ENCODE measurements at places on chromosomes 11 and 22. TPM values are rescaled to one million over a fixed set of nuclear protein-coding genes. Genes with fewer than 3 reads are reported as not detected.
A peak's percentile ranks its signal among the peaks of the same experiment; 100 is the strongest.

The WBP2NL gene
- 0.91 TPM for total RNA-seq

The UPK3A gene
- total RNA-seq, result not detected

The IRAG1 gene
- 5.8 TPM for total RNA-seq

The CYTH4 gene
- total RNA-seq, result 48.4 TPM

The DRD4 gene
- total RNA-seq, result 4.2 TPM

The OR2AG1 gene
- not detected for total RNA-seq

The VSTM5 gene
- not detected for total RNA-seq

The PGA5 gene
- total RNA-seq, result not detected

The ST13 gene
- 138 TPM for total RNA-seq

The TUB gene
- 4.2 TPM for total RNA-seq

GRCh38 chr22:36863979-36864378, 3.2 kb downstream of the NCF4 start:
- DNase-seq, result no peak

DNA sequence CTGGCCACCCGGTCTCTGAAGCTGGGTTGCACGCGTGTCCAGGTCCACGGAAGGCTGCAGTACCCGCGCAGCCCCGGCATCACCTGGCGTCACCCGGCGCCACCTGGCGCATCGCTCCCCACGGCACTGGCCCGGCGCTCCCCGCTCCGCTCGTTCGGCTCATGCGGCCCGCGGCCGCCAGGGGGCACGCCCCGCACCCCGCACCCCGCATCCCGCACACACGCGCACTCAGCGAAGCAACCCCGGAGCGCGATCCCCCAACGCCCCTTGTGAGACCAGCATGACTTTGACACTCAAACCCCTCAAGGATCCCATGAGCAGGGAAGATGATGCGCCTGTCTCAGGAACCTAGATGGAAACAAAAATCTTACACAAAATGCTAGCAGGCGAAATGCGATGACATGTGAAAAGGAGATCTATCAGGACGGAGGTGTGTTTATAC, 11.9 kb downstream of the B3GNT6 start:
- DNase-seq, result peak; percentile 94

DNA sequence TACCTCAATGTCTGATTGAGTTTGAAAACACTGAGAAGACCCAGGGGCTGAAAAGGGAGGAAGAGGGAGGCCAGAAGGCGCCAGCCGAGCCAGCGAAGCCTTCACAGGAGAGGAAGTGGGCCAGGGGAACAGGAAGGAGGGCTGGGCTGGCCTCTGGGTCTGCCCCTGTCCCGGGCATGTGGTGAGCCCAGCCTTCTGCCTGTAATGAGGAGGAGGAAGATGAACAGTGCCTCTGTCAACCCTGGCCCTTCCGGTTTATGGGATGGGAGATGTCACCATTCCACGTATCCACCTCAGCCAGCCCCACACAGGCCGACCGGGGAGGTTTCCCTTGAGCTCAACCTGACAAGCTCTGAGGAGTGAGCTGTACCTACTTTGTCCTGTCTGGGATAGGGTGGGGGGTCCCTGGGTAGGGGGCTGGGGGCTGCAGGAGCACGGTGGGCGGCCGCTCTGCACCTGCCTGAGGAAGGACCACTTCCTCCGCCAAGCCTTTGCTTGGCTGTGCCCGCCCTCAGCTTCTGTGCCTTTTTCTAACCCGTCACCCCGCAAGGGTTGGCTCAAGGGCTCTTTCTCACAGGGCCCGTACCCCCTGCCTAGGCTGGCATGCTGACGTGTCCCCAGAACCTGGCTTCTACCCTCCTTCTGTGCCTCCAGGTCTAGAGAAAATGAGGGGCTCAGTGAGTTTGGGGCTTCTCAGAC, 2.0 kb downstream of the PARVG start:
- peak; percentile 87 for DNase-seq

DNA sequence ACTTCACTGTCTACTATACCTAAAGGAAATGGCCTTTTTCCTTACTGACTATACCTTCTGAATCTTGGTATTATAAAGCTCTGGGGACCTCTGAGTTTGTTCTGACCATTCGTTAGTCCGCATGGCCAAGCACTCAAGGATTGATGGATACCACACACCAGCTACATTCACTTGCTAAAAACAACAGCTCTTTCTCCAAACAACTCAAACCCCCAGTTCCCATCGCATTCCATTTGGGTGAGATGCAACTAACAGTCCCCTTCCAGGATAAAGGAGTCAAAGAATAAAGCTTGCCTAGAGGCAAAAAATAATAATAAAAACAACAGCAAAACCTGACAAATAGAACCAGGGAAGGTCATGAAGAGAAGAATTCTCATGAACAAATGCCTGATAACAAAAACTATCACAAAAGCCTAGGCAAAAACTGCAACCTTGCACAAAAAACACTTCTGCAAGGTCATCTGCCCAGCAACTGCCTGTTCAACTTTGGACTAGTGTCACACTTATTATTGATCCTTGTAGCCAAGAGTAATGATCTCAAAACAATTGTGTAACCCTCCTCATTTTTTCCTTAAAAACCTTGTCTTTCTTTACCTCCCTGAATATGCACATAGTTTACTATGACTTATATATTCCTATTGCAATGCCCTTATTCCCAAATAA, 139.0 kb upstream of the GUCY1A2 start:
- no peak for DNase-seq

GRCh38 chr11:44564166-44564565, 1.3 kb upstream of the CD82 start:
- DNase-seq, result peak; percentile 78

DNA sequence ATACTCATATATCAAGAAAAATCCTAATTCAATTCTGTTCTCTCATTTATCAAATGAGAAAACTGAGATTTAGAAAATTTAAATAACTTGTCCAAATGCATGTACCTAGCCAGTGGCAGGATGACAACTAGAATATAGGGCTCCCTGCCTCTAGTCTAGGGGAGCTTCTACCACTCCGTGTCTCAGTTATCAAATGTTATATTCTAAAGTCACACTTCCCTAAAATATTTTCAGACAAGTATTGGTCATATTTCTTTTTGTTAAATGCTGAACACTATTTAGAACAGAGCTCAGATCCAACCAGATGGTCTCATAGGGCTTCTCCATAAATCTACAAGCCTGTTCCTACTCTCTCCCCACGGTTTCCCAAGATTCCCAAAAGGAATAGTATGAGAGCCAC, 26.3 kb downstream of the KCNJ1 start:
- no peak for DNase-seq

GRCh38 chr11:65411681-65412070, 10.9 kb upstream of the NEAT1 start:
- no peak for DNase-seq

- peak; percentile 38 for DNase-seq
These were observed 120.3 kb downstream of the KCNQ1OT1 start for GRCh38 chr11:2579315-2580060.

DNA sequence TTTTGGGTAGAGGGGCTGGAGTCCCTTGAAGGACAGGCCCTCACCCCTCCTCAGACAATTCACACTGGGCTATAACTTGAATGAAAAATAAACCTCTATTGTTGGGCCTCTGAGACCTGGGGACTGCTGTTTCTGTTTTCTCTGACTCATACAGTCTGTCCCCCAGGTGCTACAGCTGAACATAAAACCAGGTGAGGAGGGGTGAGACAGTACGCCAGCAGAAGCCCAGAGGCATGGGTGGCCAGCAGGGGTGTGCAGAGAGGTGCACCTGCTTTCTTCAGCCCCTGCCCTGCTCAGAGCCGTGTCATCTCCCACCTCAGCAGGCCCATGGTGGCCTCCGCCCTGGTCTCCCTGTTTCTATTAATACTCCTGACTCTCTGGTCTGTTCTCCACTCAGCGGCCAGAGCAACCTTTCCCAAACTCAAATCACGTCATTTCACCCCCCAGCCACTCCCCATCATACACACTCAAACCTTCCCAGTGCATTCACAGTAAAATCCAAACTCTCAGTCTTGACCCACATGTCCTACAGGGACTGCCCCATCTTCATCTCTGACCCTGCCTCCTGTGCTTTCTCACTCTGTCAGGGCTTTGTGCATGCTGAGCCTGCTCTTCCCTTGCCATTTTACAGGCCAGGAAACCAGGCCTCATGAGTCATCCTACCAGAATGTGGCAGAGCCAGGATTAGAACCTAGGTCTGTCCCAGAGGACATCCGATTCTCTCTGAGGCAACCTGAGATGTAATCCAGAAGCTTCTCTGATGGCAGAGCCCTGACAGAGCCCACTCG, 5.4 kb upstream of the IL2RB start:
- DNase-seq, result no peak

DNA sequence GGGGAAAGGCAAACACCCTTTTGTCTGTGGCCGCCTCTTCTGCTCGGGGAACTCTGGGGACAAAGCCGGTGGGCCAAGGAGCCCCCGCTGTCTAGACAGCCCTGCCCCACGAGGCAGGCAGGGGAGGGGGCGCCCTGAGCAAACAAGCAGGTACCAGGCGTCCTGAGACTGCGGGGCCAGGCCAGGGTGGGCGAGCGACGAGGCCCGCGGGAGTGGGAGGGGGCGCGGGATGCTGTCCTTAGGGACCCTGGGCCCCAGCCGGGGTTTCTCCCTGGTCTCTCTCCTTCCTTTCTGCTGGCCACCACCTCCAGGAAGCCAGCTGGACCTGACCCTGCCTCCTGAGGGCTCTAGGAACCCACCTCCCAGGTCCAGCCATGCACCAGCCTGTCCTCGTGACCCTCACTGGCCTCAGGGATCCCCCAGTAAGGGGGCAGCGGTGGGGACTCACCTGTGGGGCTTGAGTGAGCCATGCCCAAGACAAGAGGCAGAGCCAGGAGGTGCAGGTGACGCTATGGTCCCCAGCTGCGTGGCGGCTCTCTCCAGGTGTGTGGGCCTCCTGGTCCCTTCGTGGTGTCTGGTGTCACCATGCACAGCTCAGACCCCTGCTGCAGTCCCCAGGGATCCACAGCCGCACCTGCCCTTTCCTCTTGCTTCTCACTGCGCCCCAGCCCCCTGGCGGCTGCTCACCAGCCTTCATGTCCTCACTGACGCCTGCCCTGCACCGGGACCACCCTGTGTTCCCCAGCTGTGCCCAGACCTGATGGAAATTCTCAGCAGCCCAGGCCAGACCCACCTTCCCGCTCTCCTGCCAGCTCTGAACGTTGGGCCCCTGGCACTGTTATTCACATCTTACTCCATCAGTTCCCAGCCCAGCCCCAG, 26.5 kb upstream of the MUC5AC start:
- peak; percentile 15 for DNase-seq

- DNase-seq, result no peak
These were observed 36.1 kb downstream of the RPUSD4 start for GRCh38 chr11:126175393-126175792.

GRCh38 chr11:65119670-65119995, 2.1 kb upstream of the ZNHIT2 start:
- DNase-seq, result no peak

DNA sequence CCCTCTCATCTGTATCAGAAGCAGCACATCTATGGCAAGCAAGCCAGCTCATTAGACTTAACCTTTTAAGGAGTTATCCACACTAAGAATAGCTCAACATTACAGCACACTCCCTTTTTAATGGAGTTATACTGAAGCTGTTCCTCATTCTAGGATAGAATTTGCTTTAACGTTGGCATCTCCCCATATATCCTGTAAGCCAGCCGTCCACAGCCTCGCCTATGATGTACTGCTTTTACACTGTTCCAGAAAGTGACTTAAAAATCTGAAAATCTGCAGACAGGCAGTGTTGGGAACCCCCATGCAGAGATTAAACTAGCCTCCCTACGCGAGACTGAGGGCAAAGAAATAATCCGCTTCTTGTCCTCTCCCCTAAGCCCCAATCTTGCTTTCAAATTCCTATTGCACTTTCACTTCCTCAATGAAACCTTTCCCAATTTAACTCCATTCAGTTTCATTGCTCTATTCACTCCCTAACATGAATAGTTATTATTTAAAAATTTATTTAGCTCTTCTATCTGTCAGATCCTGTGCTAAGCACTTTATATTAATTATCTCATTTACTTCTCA, 225.0 kb downstream of the BLID start:
- DNase-seq, result no peak

DNA sequence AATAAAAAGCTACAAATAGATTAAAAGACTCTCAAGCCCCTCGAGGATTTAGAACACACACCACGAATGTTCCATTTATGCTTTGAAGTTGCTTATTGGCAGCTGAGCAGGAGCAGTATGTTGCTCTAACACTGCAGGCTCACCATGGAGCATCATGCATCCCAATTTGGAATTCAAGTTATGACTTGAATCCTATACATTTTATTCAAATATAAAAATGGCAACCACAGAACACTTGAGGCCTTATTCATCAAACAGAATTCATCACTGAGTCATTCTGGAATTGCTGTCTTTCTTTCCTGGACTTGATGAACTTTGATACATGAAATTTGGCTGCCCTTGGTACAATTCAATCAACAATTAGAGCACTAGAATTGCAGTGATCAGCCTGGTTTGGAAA, 24.5 kb upstream of the BLID start:
- DNase-seq, result no peak

DNA sequence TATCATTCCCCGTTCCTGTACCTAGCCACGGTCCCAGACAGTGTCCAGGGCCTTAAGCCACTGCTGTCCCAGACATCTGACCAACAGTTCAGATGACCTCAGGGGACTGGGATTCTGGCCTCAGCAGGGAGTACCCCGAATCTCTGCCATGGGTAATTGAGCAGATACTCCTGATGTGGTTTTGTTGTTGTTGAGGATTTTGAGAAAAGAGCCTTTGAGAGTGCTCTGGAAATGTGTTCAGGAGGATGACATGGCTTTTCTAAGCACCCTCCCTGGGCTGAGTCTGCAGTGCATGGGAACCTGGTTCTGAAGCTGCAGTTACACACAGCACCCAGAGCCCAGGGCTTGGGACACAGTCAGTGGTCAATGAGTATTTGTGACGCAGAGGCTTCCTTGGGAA, 30.4 kb downstream of the ADAMTS15 start:
- DNase-seq, result no peak

GRCh38 chr11:130827451-130828377, 88.6 kb downstream of the SNX19 start:
- no peak for DNase-seq

DNA sequence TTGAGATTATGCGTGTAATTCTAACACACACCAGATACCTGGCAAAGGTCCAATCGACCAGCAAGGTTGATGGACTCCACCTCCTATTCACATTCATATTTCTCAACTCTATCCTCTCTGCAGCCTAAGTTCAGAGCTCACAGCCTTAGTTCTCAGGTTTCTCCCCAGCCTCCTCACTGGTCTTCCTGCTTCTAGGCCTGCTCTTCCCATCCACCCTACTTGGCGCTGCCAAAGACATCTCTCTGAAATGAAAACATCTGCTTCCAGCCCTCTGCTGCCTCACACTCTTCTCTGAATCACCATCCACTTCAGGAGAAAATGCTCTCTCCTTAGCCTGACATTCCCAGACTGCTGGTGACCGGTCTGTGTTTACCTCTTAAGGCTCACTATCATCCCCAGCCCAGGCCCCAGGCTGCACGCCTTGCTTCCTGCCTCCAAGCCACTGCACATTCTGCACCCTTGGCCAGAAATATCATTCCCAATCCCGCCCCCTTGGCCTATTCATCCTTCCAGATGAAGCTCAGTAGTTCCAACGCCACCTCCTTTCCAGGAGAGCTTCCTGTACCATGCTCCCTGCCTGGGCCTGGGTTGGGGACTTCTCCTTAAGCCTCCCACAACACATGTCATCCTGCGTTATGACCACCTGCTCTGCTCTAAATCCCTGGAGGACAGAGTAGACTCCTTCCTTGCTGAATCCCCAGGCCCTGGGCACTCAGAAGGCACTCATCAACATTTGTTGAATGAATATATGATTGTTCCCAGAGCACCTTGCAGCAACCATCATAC, 3.5 kb downstream of the ARRB1 start:
- no peak for DNase-seq

GRCh38 chr22:36386351-36386899, 1.3 kb downstream of the MYH9 start:
- peak; percentile 84 for DNase-seq

Data from upper lobe of left lung (tissue), 6 donors.